Spinal cord (tissue), 10 donors: ENCODE measurements at places on chromosomes 13 and 19. TPM values are rescaled to one million over a fixed set of nuclear protein-coding genes. Genes with fewer than 3 reads are reported as not detected.

Gene PSG11
- polyA plus RNA-seq, result 0.36 TPM

Gene KLK15
- polyA plus RNA-seq, result not detected

Gene NPAS1
- polyA plus RNA-seq, result 5.2 TPM

GRCh38 chr13:97890573-97890972 is 62.9 kb upstream of the IPO5 start:
- DNase-seq, result no peak

DNA sequence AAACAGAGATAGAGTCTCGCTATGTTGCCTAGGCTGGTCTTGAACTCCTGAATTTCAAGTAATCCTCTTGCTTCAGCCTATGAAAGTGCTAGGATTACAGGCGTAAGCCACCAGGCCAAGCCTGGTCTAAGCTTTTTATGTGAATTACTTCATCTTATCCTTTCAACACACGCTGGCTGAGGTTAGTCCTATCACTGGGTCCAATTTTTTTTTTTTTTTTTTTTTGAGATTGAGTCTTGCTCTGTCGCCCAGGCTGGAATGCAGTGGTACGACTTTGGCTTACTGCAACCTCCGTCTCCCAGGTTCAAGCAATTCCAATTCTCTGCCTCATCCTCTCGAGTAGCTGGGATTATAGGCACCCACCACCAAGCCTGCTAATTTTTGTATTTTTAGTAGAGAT is 10.4 kb downstream of the MYO1F start:
- no peak for DNase-seq

DNA sequence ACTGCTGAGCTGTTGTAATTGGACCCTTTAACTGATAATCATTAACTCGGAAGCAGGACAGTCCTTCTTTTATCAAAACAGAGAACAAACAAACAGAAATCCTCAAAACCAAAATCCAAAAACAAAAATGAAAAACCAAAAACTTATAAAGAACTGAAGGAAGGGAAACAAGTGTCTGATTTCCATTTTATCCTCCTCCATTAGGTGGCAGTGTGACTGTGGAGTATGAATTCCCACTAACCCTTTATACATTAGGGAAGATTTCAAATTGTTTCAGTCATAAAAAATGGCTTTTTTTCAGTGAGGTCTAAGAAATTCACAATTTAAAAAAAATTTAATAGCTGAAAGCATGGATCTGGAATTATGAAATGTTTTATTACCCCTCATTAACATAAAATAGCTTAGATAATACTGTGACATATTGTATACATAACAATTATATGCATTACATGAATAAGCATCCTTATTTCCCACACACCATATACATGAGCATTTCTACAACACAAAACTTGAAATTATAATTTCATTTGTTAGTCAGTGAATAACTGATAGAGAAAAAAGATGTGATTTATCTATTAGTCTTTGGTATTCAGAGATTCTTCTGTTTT is 1074.3 kb upstream of the PCDH9 start:
- DNase-seq, result no peak

DNA sequence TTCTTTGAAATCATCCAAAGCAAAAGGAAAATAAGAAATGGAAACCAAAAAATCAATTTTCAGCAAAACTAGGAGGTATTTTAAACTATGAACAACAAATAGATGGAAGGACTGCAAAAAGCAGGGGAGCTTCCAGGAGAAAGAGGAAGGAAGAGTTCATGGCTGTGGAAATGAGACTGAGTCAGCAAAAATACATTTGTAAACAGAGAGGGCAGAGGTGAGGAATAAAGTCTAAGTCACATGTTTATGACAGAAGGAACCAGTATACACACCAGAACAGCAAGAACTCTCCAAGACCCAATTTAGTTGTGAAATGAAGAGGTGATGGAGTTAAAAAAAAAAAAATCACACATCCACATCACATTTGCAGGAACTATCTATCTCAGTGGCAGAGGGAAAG is 69.6 kb downstream of the RNASEH2B start:
- no peak for DNase-seq

DNA sequence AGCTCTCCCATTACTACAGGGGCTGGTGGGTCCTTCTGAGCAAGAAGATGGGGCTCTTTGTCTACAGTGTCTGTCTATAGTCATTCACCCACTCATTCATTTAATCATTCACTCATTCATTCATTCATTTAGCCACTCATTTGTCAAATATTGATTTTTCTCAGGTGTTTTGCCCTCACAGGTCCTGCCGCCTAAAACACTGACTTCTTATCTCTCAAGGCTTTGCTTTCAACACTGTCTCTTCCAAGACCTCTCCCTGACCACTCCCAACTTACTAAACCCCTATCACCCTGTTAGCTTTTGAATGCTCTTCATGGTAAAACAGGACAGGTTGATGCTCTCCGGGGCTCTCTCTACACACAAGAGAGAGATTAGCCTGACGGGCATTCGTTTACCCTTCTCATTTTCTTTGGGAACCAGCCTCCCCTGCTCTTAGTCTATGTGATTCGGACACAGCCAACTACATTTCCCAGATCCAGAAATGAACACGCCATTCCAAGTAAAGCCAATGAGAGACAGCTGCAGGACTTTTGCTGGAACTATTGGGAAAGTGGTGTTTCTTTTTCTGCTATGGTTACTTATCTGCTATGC is 22.7 kb downstream of the FAM187B start:
- DNase-seq, result no peak

DNA sequence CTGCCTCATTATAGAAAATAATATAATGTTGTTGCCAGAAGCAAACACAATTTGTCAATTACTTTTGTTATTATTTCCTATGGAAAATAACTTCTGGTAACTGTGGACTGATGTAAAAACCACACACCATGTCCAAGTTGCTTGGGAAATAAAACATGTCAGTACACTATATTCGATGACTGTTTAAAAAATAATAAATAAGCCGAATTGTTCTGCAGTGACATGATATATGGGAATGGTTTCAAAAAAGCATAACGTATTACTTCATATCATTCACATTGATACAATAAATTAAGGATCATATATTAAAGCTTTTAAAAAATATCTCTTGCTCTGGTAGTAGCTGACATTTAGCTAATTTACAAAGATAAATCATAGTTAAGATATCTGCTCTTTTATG is 2062.1 kb downstream of the PCDH9 start:
- no peak for DNase-seq
